ENCODE measurements at places on chromosomes 1 and 21.

GRCh38 chr1:30957560-30958222 is 49.1 kb upstream of the SDC3 start:
- no peak for ATAC-seq

DNA sequence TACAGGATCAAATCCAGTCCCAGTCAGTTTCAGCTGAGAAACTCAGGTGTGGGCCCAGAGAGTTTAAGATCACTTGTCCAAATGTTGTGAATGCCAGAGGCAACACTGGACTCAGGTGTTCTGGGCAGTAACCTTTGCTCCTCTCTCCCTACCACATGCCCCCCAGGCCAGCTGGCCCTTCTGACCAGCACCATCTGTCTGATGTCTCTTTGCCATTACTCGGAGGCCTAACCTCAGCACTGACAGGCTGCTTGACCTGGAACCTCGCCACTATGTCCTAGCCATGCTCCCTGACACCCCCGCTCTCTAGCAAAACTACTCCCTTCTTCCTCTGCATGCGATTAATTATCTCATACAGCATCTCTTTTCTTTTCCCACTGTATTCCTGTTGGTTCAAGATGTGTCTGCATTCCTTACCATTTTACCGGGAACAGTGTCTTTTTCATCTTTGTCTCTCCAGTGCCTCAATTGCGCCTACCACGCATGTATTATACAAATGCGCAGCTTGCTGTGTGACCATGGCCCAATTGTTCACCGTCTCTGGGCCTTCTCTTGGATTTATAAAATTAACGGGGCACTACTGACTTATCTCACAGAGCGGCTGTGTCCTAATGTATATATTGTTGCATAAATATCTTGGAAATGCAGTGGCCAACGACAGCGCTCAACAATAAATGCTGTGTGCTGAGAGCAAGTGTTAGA is 159.5 kb upstream of the IRF2BP2 start:
- ATAC-seq, result no peak

- no peak for ATAC-seq
Measured at GRCh38 chr1:94543001-94543400, 1.4 kb upstream of the F3 start.

- ATAC-seq, result no peak
Measured at GRCh38 chr1:14339288-14339687, 259.2 kb upstream of the KAZN start.

DNA sequence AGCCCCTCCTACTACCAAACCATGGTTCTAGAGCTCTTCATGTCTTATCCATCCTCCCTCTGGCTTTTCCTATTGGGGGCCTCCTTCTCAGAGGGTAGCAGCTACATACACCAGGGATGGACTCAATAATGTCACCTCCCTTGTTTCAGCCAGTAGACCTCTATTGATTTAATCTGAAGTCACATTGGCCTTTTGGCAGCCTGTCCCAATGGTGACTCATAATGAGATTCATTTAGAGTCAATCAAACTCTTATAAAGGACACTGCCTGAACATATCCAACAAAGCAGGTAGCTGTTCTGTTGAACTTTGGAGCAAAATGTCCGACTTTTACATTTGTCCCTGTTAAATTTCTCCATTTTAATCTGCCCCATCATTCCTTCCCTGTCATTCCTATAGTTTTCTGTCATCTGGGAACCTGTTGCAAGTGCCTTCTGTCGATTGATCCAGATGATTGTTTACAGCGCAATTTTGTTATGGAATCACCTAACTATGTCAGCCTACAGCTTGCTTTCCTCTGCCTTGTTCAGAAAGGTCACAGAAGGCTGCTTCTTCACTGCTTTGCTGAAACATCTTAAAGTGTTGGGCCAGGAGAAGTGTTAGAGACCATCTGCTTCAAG is 105.9 kb downstream of the ETS2 start:
- ATAC-seq, result no peak

GRCh38 chr21:41318218-41318617 is 1.6 kb downstream of the FAM3B start:
- no peak for ATAC-seq

- ATAC-seq, result no peak
Measured at GRCh38 chr1:6288665-6289064, 27.8 kb upstream of the GPR153 start.

- no peak for ATAC-seq
Measured at GRCh38 chr1:162868972-162869371, 8.0 kb upstream of the CCDC190 start.

DNA sequence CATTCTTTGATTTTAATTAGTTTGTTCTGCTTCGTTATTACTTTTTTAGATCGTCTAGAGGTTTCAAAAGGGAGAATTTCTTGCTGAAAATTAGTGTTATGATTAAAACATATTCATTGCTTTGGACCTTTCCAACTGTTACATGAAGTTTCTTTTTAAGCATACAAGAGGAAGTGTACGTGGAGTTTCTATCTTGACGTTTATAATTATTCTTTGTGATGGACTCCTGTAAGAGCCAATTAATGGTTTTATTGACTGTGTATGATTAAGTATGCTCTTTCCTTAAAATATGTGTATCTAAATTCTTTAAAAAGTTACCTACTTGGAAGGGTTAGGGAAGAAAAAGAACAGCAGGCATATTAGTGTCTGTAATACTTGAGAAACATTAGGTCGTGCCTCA is 37.8 kb downstream of the SPEN start:
- no peak for ATAC-seq

GRCh38 chr21:33789697-33790096 is 125.9 kb downstream of the ATP5PO start:
- ATAC-seq, result no peak

DNA sequence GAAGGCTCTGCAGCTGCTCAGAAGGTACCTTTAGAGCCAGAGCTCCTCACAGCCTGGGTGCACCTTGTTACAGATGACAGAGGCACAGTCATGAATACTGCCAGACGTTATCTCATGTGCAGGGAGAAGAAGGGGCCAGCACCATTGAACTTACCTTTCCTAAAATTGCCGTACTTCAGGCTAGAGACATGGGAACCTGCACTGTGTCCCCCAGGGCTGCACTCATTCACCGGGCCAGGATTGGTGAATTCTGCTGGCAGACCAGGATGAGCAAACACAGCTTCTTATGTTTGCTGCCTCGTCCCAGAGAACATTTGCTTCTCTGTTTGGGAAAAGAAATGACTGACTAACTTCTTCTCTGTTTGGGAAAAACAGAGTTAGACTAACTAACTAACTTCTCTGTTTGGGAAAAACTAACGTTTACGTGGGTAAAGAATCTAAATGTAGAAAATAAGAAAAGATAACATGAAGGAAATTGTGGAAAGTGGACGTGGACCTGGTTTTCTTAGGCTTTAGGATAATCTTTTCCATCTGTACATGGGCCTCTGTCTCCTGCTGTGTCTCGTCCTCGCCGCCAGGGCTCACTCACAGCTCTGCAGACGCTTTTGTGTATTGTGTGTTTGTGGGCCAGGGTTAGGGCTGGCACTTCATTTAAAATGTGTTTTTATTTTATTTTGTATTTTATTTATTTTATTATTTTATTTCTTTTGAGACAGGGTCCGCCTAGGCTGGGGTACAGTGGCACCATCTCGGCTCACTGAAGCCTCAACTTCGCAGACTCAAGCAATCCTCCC is 9.9 kb downstream of the OBSCN start:
- ATAC-seq, result no peak

GRCh38 chr21:17071093-17071492 is 441.8 kb upstream of the CXADR start:
- ATAC-seq, result no peak

GRCh38 chr21:16569679-16570078 is 839.9 kb downstream of the USP25 start:
- no peak for ATAC-seq

GRCh38 chr1:61102041-61102440 is 19.7 kb downstream of the NFIA start:
- ATAC-seq, result no peak

GRCh38 chr1:154969860-154970452 is 591 bp downstream of the SHC1 start:
- no peak for ATAC-seq

GRCh38 chr1:214107322-214108096 is 119.7 kb downstream of the PROX1 start:
- peak; percentile 39 for ATAC-seq

DNA sequence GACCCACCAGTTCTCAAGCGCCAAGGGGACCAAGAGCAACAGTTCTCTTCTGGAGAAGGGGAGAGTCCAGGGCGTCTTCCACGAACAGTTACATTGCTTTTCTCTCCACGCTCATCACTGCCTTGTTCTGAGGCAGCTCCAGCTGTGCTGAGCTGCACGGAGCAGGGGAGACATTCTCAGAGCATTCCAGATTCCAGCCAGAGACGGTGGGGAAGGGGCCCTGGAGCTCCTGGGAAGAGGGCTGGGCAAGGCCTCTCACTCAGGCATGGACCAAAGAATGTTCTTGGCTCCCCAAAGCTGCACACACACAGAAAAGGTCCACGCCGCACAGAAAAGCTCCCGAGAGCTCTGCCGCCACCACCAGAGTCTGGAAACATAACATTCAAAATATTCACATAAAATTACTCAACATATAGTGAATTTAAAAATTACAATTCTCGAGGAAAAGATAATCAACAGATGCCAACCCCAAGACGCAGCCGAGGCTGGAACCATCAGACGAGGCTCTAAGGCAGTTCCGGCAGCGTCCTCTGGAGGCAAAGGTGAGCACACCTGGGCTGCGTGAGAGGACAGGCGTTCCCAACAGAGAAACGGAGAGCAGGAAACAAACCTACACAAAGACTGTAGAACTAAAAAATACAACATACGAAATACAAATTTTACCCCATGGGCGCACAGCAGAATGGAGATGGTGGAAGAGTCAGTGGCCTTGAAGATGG is 40.5 kb downstream of the UBE2G2 start:
- ATAC-seq, result no peak

DNA sequence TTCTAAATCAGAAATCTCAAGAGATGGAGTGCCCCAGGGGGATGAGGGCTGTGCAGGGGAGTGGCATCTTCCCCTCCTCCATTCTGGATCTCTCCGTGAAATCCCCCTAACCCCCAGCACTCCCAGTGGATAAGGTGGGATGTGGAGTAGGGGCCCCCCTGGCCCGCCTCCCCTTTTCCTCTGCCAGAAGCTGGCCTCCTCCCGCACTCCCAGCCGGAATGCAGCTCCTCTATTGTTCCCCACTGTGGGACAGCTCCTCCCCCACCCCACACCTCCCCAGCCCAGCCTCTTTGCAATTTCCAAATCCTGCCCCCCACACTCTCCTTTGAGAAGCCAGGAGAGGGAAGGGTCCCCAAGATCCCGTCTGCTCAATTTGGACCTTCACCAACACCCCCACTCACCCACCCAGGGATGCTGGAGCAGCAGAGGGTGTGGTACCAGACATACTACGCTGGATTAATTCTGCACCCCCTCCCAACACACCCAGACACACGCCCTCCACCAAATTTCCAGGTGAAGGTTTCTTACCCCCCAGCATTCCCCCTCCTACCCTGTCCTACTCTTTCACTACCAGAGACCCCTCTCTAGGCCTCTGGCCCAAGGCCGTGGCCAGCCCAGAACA is 1.9 kb downstream of the MEX3A start:
- no peak for ATAC-seq

- no peak for ATAC-seq
Measured at GRCh38 chr1:183986941-183987340, 50.6 kb downstream of the COLGALT2 start.

DNA sequence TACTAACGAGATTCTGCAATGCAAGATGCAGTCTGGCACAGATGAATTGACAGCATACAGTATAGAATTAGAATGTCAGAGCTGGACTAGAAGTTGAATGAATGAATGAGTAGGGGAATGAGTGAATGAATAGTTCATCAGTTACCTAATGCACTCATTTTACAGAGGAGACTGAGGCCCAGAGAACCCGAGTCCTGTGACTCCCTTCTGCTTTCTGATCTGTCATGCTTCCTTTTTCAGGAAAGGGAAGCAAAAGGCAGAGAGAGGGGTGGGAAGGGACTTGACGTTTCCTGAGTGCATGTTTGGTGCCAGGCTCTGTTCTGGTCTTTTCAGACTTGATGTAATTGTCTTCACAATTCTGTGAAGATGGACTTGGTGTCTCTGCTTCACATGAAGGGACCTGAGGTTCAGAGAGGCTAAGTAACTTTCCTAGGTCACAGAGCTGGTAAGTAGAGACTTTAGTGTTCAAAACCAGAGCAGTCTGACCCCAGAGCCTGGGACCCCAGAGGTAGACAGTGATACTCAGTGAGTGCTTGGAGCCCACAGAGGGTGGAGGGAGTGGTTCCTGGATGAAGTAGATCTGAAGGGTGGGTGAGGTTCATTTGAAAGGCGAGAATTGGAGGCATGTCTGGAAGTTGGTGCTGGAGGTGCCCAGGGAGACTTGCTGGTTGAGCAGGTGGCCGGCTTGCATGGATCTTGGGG is 8.0 kb upstream of the MEX3A start:
- peak; percentile 43 for ATAC-seq
